ENCODE measurements at places on chromosomes 7 and 10.
A peak's percentile ranks its signal among the peaks of the same experiment; 100 is the strongest.

DNA sequence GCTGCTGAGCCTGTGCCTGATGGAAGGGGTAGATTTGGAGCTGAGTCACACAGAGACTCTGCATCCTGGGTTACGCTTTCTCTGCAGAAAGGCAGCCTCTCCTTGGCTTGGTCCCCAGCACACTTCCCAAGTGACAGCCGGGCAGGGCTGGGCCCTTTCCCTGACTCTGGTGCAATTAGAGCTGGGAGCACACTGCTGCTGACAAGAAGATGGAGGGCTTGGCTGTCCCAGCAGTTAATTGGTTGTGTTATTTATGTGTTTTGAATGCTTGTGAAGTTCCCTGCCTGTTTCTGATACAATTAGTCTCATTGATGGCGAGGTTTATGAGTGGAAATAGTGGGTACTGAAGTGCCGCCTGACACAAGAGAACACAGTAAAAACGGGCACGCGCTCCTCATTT, 123.6 kb downstream of the TCERG1L start:
- no peak for DNase-seq

DNA sequence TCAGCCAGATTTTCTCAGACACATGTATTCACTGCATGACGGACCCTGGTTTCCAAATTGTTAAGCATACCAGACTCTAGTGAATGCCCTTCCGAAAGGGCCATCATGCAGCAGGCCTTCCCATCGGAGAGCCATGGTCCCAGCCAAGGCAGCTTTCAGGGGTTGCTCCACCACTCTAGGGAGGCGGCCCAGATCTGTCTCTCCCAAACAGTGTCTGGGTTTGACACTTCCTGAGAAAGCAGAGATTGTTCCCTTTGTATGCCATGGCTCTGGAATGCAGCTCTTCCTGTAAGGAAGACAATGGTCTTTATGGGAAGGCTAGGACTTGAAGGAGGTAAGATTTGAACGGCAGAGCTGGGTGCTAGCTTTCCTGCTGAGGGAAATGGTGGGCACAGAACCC, 178.8 kb upstream of the BMPER start:
- DNase-seq = no peak

- no peak for DNase-seq
These were observed 10.6 kb upstream of the TSPAN14 start for GRCh38 chr10:80443531-80443974.

- DNase-seq = no peak
These were observed 205.9 kb upstream of the SVIL start for GRCh38 chr10:29840516-29841276.

DNA sequence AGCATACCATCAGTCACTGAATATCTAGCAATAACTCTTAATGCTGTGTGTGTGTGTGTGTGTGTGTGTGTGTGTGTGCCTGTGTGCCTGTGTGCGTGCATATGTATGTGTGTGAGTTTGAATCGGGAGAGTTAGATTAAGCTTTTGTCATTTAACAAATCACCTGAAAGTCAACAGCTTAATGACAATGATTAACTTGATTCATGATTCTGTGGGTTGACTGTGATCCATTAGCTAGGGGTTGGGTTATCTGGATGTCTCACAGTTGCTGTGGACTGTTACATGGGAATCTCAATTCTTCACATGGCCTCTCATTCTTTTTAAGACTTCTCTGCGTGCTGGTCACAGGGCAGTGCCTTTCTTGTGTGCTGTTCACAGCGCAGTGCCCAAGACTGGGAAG, 639.0 kb upstream of the SORCS1 start:
- DNase-seq = no peak

- peak; percentile 26 for DNase-seq
These were observed 90.3 kb downstream of the BTRC start for GRCh38 chr10:101444058-101444898.

DNA sequence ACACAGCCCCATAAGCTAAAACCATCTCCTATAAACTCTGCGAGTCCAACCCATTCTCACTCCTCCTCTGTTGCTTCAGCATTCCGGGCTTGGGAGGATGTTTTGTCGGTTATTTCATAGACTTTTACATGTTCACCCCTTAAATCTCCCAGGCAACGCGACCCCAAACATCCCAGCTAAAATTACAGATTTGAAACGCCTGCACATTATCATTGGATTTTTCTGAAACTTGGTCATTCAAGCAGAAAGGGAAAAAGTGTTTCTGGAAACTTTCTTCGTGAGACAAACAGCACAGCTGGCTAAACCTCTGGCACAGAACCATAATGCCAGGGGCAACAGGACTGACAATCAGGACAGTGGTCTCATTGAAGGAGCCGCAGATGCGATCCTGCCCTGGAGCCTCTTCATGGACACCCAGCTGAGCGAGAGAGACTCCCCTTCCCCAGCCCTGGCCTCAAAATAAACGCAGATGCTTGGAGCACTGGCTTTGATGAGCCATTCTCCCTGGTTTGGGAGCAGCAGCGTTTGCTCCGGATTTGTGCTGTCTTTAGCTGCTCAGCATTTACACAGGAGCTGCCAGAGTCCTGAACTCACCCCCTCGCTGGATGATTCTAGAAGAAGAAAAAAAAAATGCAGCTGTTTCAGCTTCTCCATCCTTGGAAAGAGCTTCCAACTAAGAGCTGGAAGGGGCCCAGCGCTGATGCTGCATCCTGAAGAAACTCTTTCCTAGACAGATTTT, 30.1 kb downstream of the AFAP1L2 start:
- DNase-seq = no peak

DNA sequence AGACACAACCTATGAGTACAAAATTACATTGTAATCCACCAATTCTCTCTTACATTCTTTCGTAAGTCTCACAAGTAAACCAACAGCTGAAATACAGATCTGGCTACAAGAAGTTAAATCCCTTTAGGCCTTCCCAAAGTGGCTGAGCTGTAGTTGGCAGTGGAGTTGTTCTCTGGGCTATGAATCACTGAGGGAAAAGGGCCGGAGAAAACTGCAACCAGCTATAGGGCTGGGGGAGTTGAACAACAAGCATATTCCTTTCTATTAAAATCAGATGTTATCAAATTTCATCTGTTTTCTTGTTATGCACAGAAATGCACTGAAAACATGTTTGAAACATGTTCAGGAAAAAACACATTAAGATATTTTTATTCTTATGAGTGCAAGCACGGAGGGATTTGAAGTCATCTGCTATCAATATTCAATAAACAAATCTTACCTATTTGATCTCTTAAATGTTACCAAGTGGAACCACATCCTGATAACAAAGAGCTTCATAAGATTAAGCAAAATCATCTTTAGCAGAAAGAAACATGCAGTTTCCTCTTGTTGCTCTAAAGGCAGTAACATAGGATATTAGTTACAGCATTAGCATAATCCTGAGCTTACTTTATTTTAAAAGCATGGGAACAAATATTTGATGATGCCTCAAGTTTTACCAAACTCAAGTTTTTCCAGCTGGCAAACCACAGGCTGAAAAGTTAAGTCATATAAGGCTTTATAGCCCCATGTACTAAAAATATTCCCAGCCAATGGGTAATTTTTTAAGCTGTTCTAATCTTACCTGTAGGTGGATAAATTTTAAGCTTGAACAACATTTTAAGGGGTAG, 212.7 kb downstream of the TAX1BP1 start:
- DNase-seq = no peak

DNA sequence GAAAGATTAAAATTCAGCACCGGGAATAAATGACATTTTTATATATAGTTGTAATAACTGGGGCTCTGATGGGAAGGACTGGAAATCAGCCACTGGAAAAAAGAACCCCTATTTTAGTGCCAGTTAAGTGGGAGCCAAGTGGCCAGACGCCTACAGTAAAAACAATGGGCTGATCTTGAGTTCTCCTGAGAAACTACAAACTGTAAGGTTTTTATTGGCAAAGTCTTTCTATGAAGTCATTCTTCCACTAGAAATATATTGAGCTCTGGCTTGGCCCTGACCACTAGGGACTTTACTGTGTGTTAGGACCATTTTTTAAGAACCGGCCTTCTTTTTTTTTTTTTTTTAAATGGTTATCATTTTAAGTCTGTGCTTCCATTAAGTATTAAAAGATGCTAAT, 79.6 kb downstream of the ZNF22 start:
- no peak for DNase-seq

DNA sequence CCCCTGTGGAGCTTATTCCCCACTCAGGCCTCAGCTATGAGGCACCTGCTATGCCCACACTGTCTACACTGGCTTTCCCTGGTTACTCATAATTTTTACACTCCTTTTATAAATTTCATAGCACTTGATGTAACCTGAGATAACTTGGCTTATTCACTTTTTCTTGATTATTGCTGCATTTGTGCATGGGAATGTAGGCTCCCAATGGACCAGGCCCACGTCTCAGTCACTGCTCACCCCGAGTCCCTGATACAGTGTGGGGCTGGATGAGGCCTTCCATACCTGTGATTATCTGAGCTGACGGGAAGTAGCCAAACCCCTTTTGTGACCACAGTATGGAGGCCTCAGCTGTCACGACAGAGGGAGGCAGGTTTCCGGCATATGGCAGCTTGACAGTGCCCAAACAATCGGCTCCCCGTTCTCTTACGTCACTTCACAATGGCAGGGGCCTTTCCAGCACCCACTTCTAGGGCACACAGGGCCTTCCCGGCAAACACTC, 645.3 kb downstream of the ACTR3B start:
- DNase-seq = no peak

DNA sequence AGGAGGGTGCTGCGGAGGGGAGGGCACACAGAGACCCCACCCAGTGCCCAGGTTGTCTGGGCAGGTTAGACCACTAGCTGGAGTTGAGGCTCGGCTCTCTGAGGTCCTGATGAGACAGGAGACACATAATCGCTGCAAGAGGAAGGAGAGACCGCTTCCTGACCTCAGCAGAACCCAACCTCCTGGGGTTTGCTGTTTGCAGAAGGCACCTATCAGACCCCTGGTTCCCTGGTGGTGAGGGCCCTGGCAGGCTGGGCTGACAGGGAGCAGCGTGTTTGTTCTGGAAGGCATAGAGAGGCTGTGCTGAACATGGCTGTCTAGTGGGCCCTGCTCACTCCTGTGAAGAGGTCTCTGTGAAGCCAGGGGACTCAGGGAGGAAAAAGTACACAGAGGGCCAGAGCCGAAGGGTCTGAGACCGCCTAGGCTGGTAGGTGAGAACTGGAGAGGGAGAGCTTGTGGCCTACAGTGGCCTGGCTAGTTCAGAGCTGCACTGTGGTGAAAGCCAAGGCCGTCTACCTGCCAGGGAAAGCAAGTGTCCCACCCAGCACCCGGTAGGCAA, 39.4 kb upstream of the NPFFR1 start:
- DNase-seq = peak; percentile 23

DNA sequence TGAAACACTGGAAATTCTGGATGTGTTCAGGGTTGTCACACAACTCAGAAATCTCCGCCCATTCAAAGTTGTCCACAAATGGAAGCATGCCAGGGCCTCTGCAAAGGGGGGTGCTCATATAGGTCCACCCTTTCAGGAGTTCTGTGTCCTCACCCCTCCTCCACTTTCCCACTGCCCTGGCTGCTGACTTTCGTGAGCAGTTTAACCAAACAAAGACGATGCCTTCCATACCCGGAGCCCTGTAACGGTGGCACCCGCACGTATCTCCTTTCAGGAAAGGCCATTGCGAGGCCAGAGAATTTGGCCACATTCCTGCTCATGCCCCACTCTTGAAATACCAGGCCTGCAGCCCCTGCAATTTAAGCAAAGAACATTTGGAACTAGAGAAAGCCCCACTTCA, 1.4 kb downstream of the CPXM2 start:
- DNase-seq = no peak

DNA sequence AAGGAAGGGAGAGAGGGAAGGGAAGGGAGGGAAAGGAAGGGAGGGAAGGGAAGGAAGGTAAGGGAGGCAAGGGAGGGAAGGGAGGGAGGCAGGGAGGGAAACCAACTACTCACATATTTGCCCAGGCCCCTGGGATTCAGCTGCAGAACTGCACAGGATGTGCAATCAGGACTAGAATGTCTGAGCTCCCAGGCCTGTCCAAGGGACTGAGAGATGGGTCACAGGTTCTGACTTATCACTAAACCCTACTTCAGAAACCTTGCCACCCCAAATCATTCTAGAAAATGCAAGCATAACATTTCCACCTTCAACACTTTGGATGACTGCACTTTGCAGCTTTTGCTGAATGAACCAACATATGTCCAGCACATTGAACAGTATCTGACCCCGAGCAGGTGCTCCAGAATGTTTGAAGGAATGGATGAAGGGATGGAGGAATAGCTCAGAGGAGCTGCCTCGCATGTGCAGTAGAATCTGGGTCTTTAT, 245.3 kb downstream of the KCNMA1 start:
- DNase-seq = peak; percentile 56

GRCh38 chr7:98934267-98934666, 55.9 kb downstream of the TRRAP start:
- no peak for DNase-seq

GRCh38 chr10:86443069-86443468, 76.5 kb upstream of the GRID1 start:
- no peak for DNase-seq

GRCh38 chr7:51280156-51280555, 36.5 kb downstream of the COBL start:
- peak; percentile 33 for DNase-seq

DNA sequence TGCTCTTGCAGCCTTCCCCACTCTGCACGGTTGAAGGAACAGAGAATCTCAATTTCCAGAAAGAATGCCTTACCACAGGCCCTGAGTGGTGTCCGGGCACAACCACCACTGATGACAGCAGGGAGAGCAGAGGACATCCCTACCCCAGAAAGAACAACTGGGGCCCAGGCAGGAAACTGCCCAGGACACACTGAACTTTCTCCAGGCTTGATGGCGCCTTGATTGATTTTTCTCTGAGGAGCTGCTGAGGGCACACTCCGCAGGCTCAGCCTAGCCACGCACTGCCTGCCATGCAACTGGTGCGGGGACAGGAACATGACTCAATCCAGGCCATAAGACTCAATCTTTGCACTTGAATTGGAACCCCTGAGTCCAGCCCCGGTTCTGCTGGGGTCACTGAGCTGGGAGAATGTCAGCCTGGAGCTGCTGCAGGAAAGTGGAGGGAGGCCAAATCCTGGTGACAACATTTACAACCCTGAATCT, 5.9 kb downstream of the AKR1B1 start:
- no peak for DNase-seq

DNA sequence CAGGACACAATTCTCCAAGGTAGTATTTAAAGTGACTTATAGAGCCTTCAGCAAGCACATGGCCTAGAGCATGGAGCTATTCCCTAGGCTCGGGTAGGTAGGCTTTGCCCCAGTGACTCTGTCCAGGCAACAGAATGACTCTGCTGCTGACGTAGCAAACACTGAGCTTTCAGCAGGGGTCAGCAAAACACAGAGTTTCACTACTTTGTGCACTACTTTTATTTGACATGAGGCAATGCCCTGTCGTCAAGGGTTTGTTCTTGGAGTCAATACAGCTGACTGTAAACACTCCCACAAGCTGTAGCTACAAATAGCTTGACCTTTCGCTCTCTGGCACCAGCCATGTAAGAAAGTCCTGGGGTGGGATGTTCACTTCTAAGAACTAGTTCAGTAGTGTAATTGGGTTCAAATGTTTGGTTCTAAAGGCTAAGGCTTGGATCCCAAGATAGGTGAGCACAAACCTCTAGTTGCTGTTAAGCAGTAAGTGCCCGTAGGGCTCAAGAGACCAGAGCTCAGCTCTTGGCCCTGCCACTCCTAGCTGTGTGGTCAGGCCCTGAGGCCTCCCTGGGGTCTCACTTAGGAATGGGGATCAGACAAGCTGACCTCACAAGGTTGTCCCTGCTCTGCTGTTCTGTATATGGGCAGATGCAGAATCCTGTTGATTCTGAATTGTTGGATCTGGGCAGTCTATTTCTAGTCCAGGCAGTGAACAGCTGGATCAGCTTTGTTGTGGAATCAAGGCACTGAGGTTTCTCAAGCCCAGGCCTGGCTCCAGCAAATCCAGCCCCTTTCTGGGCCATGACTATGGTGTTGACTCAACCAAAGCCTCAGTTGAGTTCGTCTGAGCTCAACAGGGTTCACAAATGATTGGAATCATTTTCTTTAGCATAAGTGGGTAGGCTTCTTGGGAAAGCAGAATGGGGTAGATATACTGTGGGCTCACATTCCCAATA, 10.7 kb downstream of the NODAL start:
- DNase-seq = no peak

All from NCI-H510A treated with DMSO at 0.1 percent for 48 hours (cell line).